ENCODE measurements at places on chromosomes 2 and 18. TPM values are rescaled to one million over a fixed set of nuclear protein-coding genes. Genes with fewer than 3 reads are reported as not detected.

The TTN gene
- not detected for total RNA-seq

The RTP5 gene
- total RNA-seq: not detected

The NOSTRIN gene
- total RNA-seq: 0.42 TPM

The TAF1B gene
- total RNA-seq: 4.4 TPM

The WDR54 gene
- 53.5 TPM for total RNA-seq

The DPYSL5 gene
- not detected for total RNA-seq

The ERFE gene
- 2.0 TPM for total RNA-seq

The XPO1 gene
- total RNA-seq: 118 TPM

The RFX8 gene
- 0.09 TPM for total RNA-seq

The RGPD5 gene
- 12.2 TPM for total RNA-seq

The DSC3 gene
- total RNA-seq: 148 TPM

The OLA1 gene
- total RNA-seq: 132 TPM

The GPR155 gene
- total RNA-seq: 1.8 TPM

The BBS5 gene
- 3.5 TPM for total RNA-seq

The CFAP221 gene
- not detected for total RNA-seq

The M1AP gene
- 0.56 TPM for total RNA-seq

The ATP9B gene
- total RNA-seq: 10.6 TPM

The LRRFIP1 gene
- total RNA-seq: 50.8 TPM

The NEB gene
- total RNA-seq: 0.07 TPM

The PLB1 gene
- total RNA-seq: 2.2 TPM

The CYS1 gene
- 0.28 TPM for total RNA-seq

The ABCG8 gene
- not detected for total RNA-seq

The CAPN13 gene
- total RNA-seq: 0.21 TPM

The ABCG5 gene
- not detected for total RNA-seq

The LPIN2 gene
- 3.6 TPM for total RNA-seq

The CKAP2L gene
- 10.9 TPM for total RNA-seq

The OTOF gene
- total RNA-seq: not detected

The ADCY3 gene
- 35.2 TPM for total RNA-seq

The NFE2L2 gene
- 84.8 TPM for total RNA-seq

The NT5C1B gene
- not detected for total RNA-seq

The RAB27B gene
- total RNA-seq: 14.2 TPM

The ARHGAP15 gene
- total RNA-seq: not detected

The UNC50 gene
- 43.8 TPM for total RNA-seq

The INPP1 gene
- 16.4 TPM for total RNA-seq

The CHRND gene
- total RNA-seq: not detected

The IL18RAP gene
- not detected for total RNA-seq

The SAG gene
- total RNA-seq: not detected

The TEKT4 gene
- not detected for total RNA-seq

The MREG gene
- 19.0 TPM for total RNA-seq

The CTAGE1 gene
- not detected for total RNA-seq
